ENCODE measurements at places on chromosomes 3 and 15.
A peak's percentile ranks its signal among the peaks of the same experiment; 100 is the strongest.

DNA sequence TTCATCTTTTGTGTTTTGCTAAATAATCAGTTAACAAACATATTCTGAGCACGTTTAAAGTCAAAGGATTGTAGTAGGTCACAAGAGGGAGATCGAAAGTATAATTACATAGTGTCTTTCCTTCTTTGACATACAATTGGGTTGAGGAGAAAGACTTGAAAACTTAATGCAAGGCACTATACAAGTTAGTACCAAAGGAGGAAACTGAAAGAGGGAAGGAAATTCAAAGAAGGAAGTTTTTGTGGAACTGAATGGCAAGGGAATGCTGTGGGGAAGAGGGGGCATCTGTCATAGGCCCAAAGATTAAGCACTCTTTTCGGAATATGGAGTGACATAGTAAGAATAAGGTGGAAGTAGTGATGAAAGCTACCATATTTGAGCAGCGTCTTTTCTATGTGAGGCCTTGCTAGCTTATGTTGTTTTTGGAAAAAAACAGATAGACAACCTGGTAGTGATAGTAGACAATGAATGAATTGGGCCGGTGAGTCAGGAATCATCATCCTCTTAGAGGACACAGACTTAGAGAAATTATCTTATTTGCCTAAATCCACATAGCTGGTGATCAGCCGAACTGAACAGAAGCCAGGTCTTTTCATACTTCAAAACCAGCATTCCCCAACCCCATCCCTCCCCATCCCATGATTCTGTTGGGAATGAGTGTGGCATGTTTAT is 10.2 kb downstream of the MBNL1 start:
- no peak for DNase-seq

DNA sequence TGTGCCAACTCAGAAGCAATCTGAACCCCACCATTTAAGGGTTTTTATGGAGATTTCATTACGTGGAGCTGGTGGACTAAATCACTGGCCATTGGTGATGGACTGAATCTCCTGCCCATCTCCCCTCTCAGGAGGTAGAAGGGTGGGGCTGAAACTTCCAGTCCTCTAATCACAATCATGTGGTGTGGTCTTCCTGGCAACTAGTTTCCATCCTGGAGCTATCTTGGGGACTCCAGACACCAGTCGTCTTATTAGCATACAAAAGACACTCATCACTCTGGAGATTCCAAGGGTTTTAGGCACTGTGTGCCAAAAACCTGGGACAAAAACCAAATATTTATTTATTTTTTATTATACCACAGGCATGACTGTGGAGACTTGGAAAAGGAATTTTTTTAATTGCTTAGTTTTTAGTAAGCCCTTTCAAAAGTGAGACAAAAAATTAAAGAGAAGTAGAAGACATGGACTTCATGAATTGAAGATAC is 203.6 kb downstream of the WNT5A start:
- no peak for DNase-seq

DNA sequence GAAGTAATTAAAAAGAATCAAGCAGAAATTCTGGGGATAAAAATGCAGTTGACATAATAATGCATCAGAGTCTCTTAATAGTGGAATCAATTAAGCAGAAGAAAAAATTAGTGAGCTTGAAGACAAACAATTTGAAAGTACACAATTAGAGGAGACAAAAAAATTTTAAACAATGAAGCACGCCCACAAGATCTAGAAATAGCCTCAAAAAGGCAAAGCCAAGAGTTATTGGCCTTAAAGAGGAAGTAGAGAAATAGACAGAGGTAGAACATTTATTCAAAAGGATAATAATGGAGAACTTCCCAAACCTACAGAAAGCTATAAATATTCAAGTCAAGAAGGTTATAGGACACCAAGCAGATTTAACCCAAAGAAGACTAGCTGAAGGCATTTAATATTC is 113.3 kb downstream of the TBC1D2B start:
- no peak for DNase-seq

- DNase-seq = no peak
Measured at GRCh38 chr15:31526916-31527690, 200.5 kb downstream of the KLF13 start.

DNA sequence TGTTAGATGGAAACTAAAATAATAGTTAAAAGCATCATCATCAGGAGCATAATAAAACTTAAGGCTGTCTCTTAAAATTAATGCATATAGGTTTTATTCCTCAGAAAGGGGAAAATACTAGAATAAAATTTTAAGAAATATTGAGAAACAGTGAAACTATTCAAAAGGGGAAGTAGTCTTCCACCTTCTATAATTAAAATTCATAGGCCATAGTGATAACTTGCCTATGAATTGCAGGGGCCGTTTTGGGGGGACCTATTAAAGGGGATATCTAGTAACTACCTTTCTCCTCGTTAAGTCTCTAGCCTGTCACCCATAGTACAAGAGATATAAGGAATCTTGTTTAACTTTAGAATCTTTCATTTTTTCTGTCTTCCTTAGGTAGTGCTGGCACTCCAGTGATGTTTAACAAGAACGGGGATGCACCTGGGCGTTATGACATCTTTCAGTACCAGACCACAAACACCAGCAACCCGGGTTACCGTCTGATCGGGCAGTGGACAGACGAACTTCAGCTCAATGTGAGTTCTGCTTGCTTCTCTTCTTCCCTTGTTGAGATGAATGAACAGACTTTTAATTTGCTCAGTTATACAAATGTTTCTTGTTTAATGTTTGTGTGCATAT is 600.4 kb downstream of the GRM7 start:
- DNase-seq = no peak

- DNase-seq = no peak
Measured at GRCh38 chr3:45826321-45826720, 15.6 kb downstream of the LZTFL1 start.

GRCh38 chr15:66707310-66708082 is 5.5 kb downstream of the SMAD6 start:
- DNase-seq = no peak

DNA sequence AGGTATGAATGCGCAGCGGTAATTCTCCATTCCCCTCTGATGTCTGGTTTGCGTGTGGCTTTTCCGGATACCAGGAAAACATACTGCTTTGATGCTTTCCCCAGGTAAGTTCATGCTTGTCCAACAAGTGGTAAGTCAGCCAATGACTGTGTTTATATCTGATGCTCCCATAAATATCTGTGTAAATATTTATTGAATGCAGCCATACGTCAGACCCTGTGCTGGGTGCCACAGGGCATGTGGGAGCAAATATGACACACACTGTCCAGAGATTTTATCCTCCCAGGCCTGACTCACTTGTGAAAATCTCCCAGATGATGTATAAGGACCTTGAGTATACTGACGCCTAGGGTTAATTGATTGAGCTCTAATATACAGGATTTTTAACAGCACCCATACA is 29.6 kb upstream of the CEMIP start:
- DNase-seq = no peak

DNA sequence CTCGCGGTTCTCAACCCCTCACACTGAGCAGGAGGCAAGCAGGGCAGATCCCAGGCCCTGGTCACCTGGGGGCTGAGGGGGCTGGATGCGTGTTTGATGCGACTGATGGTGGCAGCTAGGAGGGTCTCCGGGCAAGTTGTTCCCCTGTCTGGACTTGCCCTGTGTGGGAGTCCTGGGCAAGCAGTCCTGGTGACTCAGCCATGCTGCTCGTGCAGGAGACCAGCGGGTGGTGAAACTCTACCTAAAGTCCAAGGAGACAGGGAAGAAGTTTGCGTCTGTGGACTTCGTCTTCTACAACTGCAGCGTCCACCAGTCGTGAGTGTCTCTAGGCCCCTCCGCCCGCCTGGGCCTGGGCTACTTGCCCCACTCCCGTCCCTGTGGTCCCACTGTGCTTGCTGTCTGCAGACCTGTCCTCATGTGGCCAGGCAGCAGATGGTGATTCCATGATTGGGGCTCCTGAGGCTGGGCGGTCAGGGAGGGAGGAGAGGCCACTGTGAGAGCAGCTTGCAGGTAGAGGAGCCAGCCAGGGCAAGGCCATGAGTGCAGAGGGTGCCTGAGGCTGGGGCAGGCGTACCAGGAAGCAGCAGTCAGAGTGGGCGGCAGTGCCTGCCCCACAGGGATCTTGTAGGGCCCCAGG is 23.1 kb downstream of the PLXNA1 start:
- no peak for DNase-seq

GRCh38 chr15:75589071-75589470 is 10.0 kb upstream of the PTPN9 start:
- DNase-seq = no peak

DNA sequence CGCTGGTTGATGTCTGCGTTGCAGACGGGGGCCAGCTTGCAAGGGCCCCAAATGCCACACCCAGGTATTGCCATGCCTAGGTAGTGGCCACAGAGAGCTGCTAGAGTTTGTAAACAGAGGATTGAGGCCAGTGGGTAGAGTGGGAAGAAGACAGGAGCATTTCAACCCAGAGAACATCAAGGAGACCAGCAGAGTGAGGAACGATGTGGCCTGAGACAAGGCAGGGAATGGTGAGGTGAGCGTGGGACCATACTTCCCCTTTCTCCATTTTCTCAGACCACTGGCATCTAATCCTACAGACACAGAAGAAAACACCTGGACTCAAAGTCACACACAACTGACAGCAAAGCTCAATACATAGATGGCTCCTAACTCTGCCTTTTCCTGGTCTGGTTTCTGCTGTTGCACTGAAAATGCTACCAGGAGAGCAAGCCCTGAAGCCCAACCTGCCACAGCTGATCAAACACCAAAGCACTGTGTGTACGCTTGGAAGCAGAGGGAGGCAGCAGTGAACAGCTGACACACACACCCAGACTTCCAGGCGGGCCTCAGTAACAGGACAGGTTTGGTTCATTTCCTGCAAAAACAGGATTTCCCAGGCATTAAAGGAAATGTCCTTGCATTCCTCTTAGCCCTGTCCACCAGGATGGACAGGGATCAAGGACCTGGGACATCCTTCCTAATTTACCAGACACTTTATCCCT is 1.6 kb downstream of the FAM174B start:
- DNase-seq = no peak

GRCh38 chr3:123410149-123410515 is 38.8 kb downstream of the ADCY5 start:
- no peak for DNase-seq

- peak; percentile 98 for DNase-seq
Measured at GRCh38 chr3:194255252-194256039, 95.7 kb downstream of the CPN2 start.

GRCh38 chr3:10515396-10515795 is 10.0 kb upstream of the ATP2B2 start:
- DNase-seq = no peak

GRCh38 chr3:113053169-113053568 is 62.4 kb downstream of the GTPBP8 start:
- DNase-seq = no peak

DNA sequence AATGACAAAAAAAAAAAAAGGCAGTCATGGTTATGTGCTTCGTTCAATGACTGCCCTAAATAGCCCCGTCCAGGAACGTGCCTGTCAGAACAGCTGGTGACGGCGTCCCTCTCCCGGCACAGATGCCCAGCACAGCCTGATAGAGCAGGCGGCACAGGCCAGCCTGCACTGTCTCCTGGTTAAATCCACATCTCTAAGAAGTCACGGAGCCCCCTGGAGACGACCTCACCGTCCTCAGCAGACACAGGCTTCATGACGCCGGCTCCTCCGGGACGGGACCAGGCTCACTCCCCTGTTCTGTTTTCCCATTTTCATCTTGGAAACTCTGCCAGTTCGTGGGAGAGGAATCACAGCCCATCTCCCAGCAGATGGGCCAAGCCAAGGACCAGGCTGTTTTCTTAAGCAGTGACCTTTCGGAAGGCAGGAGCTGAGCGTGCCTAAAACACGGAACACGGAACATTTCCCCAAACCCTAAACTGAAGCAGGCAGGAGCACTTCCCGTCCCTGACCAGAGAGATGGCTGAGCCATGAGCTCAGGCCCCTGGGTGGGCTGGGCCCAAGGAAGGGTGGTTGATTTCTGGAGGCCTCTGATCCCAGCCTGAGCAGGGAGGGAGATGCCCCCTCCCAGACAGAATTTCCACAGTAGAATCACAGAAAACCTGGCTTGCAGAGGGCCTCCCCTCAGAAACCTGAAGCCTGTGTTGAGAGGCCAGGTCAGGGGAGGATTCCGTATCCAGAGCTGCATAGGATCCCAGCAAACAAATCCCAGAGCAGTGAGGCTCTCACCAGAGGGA is 35.9 kb downstream of the ADCY5 start:
- no peak for DNase-seq
